Esophagus mucosa (tissue), 1 donor: ENCODE measurements at places on chromosomes 12 and 14. TPM values are rescaled to one million over a fixed set of nuclear protein-coding genes. Genes with fewer than 3 reads are reported as not detected.

GRCh38 chr14:100584056-100585031 lies 2.9 kb downstream of the BEGAIN start:
- ATAC-seq, result no peak

DNA sequence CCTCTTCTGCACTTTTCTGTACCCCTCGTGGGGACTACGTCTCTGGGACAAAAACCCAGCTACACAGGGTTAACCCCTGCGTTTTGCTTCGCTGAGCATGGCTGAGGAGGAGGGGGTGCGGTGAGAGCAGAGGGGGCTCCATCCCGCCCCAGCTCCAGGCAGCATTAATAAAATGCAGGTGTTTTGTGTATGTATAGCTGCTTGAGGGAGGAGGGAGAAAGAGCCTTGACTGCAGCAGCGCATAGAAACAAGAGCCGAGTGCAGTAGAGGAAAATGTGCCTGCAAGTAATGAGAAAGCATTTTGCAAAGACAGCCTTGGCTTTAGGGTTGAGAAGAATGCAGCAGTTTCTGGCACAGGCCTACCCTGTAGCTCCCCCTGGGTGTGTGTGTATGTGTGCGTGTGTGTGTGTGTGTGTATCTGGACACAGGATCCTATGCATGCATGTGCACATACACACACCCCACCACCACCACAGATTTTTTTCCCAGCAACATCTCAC lies 103.9 kb downstream of the ZFP36L1 start:
- ATAC-seq, result no peak

- ATAC-seq, result no peak
These were observed 454.2 kb downstream of the AEBP2 start for GRCh38 chr12:19893514-19893913.

- no peak for ATAC-seq
These were observed 577.5 kb downstream of the BCL11B start for GRCh38 chr14:98694541-98694940.

GRCh38 chr12:117032593-117033381 lies 66.4 kb downstream of the TESC start:
- ATAC-seq, result peak; percentile 54

- ATAC-seq, result no peak
These were observed 37.1 kb downstream of the TMEM30B start for GRCh38 chr14:61244009-61244408.

- no peak for ATAC-seq
These were observed 90.4 kb upstream of the TMCC3 start for GRCh38 chr12:94740601-94741362.

HELB gene
- total RNA-seq, result 2.1 TPM
